CD8-positive, alpha-beta memory T cell (primary cell): ENCODE measurements at places on chromosomes 4 and X. TPM values are rescaled to one million over a fixed set of nuclear protein-coding genes. Genes with fewer than 3 reads are reported as not detected.

HSD17B13 gene
- 0.22 TPM for total RNA-seq

DNA sequence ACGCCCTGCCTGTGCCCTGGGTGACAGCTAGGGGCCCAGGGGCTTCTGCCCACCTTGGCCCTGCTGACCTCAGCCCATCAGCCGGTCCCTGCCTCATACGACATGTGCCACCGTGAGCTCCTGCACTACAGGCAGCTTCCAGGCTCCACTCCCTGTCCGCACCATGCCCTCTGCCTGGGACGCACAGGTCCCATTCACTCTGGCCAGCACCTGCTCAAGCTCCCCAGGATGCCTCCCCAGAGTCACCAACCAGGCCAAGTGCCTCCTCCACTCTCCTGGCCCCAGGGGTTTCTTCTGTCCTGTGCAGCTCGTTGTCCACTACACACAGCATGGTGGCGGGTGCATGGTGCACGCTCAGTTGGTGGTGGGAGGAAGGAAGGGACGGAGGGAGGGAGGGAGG lies 20.2 kb upstream of the MRFAP1 start:
- no peak overlapping the region for H3K27ac ChIP-seq
- peaks cover 11% of the 10 kb centered on the region for H3K36me3 ChIP-seq
- H3K27me3 ChIP-seq = no peaks in the 10 kb centered on the region
- H3K4me3 ChIP-seq = no peak overlapping the region

DNA sequence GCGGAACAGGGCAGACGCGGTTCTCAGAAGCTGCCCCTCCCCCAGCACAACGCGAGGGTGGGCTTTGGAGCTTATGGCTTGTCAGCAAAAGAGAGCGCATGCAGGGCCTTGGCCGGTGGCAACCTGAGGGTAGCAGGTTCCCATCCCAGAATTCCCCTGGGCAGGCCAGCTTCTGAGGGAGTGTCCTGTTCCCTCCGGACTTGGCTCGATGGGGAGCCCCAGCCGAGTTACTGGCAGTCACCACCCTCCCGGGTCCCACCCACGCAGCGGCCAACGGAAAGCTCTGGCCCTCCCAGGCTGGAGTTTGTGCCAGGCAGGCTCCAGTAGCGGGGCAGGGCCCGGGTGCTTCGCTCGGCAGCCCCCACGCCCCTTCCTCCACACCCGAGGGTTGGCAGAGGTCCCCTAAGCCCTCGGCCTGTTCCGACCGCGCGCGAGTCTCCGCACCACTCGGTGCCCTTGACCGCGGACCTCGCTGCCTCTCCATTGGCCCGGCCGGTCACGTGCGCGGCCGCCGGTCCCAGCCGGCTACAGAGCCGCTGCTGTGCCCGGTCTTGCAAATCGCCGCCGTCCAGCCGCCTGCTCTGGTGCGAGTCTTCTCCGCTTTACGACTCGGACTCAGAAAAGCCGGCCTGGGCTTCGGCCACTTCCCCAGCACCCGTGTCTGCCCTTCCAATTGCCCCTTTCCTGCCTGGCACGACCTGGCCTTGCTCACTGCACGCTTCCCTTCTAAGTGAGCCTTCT lies 20.9 kb upstream of the MTM1 start:
- H3K27me3 ChIP-seq = no peaks in the 10 kb centered on the region
- H3K4me1 ChIP-seq = peaks cover 23% of the 10 kb centered on the region
- H3K4me3 ChIP-seq = peak overlapping the region; percentile 26
- no peaks in the 10 kb centered on the region for H3K36me3 ChIP-seq
- DNase-seq = peak; percentile 4

EPHA5 gene
- not detected for total RNA-seq

GRCh38 chr4:24719615-24720014 lies 75.8 kb upstream of the SOD3 start:
- DNase-seq = no peak
- no peak overlapping the region for H3K27ac ChIP-seq
- no peaks in the 10 kb centered on the region for H3K27me3 ChIP-seq
- H3K36me3 ChIP-seq = no peaks in the 10 kb centered on the region

DNA sequence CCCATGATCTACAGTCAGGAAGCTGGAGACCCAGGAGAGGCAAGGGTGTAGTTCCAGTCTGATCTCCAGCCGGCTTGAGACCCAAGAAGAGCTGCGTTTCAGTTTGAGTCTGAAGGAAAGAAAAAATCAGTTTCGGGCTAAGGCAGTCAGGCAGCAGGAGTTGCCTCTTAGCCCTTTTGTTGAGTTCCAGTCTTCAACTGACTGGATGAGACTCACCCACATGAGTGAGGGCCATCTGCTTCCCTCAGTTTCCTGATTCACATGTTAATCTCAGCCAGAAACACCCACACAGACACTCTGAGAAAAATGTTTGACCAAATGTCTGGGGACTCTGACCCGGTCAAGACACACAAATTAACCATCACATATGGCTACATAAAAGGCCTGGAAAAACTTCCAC lies 73.6 kb upstream of the ELOVL6 start:
- no peaks in the 10 kb centered on the region for H3K27me3 ChIP-seq
- no peak for DNase-seq
- no peak overlapping the region for H3K27ac ChIP-seq
- no peaks in the 10 kb centered on the region for H3K36me3 ChIP-seq
- H3K4me1 ChIP-seq = no peaks in the 10 kb centered on the region

- no peaks in the 10 kb centered on the region for H3K27me3 ChIP-seq
- no peak overlapping the region for H3K4me3 ChIP-seq
These were observed 16.7 kb downstream of the PAGE4 start for GRCh38 chrX:49845701-49846403.

SLC4A4 gene
- 1.2 TPM for total RNA-seq

- H3K4me3 ChIP-seq = no peak overlapping the region
- DNase-seq = no peak
- no peaks in the 10 kb centered on the region for H3K36me3 ChIP-seq
- H3K4me1 ChIP-seq = no peaks in the 10 kb centered on the region
- H3K27ac ChIP-seq = no peak overlapping the region
These were observed 11.5 kb upstream of the C4orf54 start for GRCh38 chr4:99669084-99669483.

- H3K36me3 ChIP-seq = no peaks in the 10 kb centered on the region
- H3K4me3 ChIP-seq = no peak overlapping the region
- no peak for DNase-seq
- no peaks in the 10 kb centered on the region for H3K4me1 ChIP-seq
- no peak overlapping the region for H3K27ac ChIP-seq
- no peaks in the 10 kb centered on the region for H3K27me3 ChIP-seq
These were observed 213.6 kb upstream of the NRK start for GRCh38 chrX:105608745-105609144.

DNA sequence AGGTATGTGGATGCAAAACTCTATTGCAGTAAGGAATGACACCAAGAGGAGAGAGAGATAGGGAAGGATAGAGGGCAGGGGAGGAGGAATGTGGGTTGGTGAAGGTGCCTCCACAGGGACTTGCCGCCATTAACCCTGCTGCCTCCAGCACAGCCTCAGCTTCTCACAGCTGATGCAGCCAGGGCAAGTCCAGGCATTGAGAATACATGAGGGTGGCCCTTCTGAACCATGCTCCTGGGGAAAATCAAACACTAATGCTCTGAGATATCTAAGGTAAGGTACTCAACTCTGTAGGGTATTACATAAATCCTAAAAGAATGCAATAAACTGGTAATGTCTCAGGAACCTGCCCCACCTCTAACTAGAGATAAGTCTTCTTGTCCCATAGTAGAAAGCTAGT lies 28.7 kb downstream of the UGT2B7 start:
- no peak overlapping the region for H3K4me3 ChIP-seq
- no peaks in the 10 kb centered on the region for H3K36me3 ChIP-seq
- no peaks in the 10 kb centered on the region for H3K4me1 ChIP-seq
- H3K27ac ChIP-seq = no peak overlapping the region
- H3K27me3 ChIP-seq = no peaks in the 10 kb centered on the region

- H3K27me3 ChIP-seq = no peaks in the 10 kb centered on the region
- peaks cover 7% of the 10 kb centered on the region for H3K36me3 ChIP-seq
- no peaks in the 10 kb centered on the region for H3K4me1 ChIP-seq
- DNase-seq = no peak
- no peak overlapping the region for H3K27ac ChIP-seq
- H3K4me3 ChIP-seq = no peak overlapping the region
These were observed 83.7 kb downstream of the DHRSX start for GRCh38 chrX:2416851-2417604.

GLRA3 gene
- not detected for total RNA-seq

CPLX1 gene
- total RNA-seq = 0.13 TPM

GSX2 gene
- not detected for total RNA-seq

- H3K36me3 ChIP-seq = no peaks in the 10 kb centered on the region
- no peak overlapping the region for H3K27ac ChIP-seq
- H3K27me3 ChIP-seq = no peaks in the 10 kb centered on the region
- DNase-seq = no peak
- H3K4me3 ChIP-seq = no peak overlapping the region
These were observed 531.9 kb downstream of the PCDH18 start for GRCh38 chr4:137000432-137000831.

L1CAM gene
- 0.79 TPM for total RNA-seq

PRKX gene
- 41.9 TPM for total RNA-seq

DNA sequence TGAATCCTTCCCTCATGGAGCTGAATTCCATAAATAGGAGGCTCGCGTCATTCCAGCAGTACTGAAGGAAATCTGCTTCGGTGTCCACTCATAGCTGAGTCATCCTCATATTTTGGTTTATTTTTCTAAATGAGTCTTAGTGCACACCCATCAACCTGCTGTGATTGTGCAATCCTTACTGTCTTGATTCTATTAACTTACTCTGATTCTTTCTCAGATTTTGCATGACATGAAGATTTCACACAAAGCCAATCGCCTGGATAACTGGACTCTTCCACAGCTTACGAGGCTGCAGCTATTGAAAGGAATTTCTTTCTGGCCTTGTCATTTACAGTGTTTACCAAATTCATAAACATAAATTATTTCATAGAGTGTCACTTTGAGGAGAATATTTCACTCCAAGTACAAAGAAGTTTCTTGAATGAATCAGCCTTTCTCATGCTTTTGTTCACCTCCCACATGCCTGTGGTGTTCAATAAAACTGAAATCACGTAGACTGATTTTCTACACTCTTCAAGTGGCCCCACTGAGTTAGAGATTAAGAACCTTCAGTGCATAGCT lies 207.6 kb upstream of the SLITRK2 start:
- H3K27me3 ChIP-seq = no peaks in the 10 kb centered on the region
- no peak overlapping the region for H3K4me3 ChIP-seq
- H3K27ac ChIP-seq = no peak overlapping the region
- H3K36me3 ChIP-seq = no peaks in the 10 kb centered on the region

DNA sequence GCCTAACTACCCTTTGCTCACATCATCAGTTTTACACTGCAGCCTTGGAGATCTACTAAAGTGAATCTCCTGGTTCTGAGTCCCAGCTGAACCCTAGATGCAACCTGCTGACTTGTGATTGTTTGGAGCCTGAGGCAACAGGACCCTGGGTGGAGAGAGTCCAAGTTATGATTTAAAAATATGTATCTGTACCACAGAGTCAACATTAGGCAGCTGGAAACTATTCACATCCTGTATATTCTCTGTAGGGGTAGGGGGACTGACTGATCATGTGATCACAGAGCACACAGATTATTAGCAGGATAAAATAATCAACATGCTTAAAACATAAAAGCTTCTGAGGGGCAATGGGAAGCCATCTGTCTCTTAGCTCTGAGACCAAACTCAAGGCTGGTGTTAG lies 52.1 kb downstream of the CT47B1 start:
- no peak overlapping the region for H3K4me3 ChIP-seq
- no peak for DNase-seq
- no peaks in the 10 kb centered on the region for H3K27me3 ChIP-seq
- no peaks in the 10 kb centered on the region for H3K36me3 ChIP-seq

DNA sequence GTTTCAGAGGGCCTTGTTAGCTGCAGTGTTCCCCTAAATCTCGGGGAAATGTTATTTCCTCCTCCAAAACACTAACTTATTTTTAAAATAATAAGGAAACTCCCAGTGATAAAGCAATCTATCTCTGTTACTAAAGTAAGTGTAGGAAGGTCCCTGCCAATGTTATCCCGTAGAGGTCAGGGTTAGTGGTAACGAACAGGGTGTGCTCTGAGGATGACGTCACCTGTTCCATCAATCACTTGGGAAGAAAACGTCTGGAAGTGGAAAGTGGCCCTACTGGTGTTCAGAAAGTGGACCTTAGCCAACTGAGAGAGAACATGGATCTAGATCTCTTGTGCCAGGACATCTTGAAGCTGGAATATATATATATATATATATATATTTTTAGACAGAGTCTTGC lies 249.5 kb downstream of the BCOR start:
- H3K4me3 ChIP-seq = no peak overlapping the region
- peaks cover 15% of the 10 kb centered on the region for H3K4me1 ChIP-seq
- DNase-seq = no peak
- H3K27me3 ChIP-seq = no peaks in the 10 kb centered on the region
- H3K27ac ChIP-seq = no peak overlapping the region

- DNase-seq = no peak
- no peaks in the 10 kb centered on the region for H3K27me3 ChIP-seq
- H3K4me3 ChIP-seq = peak overlapping the region; percentile 83
- H3K4me1 ChIP-seq = peaks cover 51% of the 10 kb centered on the region
These were observed 627 bp downstream of the CDKN2AIP start for GRCh38 chr4:183445097-183445428.

DNA sequence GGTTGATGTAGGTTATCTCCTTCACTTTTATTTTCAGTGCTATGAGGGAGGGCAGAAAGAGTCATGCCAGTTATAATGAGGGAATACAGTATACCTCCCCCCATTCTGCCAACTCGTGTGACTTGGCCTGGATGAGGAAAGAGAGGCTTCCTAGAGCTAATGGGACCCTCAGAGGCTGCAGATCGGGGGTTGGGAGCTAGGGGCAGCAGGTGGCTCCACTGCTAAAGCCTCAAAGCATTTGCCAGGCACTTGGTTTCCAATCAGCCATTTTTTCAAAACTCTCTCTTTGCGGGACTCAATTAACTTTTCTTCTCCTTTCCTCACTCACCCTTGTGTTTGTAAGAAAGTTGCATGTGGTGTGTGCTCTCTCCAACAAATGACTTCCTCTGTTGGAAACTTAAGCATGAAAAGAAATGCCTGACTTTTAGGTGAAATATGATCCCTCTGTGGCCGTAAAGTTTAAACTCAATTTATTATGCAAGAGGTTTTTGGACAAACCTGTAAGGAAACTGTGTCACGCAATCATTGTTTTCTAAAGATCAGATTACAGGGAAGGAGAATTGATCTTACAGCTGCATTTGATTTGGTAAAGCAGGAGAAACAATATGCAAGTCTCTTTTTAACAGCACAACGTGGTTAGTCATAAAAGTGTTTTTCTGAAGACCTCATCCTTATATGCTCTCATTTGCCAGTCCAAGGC lies 7.0 kb downstream of the SFRP2 start:
- H3K36me3 ChIP-seq = no peaks in the 10 kb centered on the region
- H3K27ac ChIP-seq = no peak overlapping the region
- no peak for DNase-seq

RASGEF1B gene
- total RNA-seq = 4.9 TPM

KDR gene
- total RNA-seq = not detected
